ENCODE measurements at places on chromosomes 1 and 21.

DNA sequence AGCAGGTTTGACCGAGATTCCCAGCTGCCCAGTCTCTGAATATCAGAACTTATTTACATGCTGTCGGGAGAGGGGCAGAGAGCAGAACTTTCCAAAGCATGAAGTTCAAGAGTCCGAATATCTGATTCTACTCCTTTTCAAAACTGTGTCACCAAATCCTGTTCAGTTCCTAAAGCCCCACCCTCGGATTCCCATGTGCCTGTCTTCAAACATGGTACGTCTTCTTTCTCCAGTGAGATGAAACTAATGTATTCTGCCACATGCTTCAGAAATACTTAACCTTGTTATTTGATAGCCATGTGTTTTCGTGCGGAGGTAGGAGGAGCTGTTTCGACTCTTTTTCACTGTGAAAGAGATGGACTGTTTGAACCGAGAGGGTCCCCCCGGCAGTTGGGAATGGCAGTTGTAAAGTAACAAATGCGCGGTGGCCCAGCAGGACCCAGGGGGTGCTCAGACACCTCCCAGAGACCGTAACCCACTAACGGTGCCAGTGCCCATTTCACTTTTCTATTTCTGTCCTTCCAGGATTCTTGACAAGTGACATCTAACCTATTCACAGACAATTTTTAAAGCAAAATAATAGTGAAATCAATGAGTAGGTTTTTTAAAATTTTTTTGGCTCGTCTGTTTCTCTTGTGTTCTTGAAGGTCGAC lies 67.2 kb downstream of the ZBTB18 start:
- peaks cover 10% of the 10 kb centered on the region for H3K27me3 ChIP-seq
- no peaks in the 10 kb centered on the region for H3K36me3 ChIP-seq
- H3K4me1 ChIP-seq = no peaks in the 10 kb centered on the region
- H3K27ac ChIP-seq = no peak overlapping the region

- H3K27ac ChIP-seq = no peak overlapping the region
- DNase-seq = no peak
- H3K4me1 ChIP-seq = no peaks in the 10 kb centered on the region
These were observed 119.5 kb downstream of the NTMT2 start for GRCh38 chr1:170265234-170265633.

- no peak overlapping the region for H3K4me3 ChIP-seq
- peaks cover 59% of the 10 kb centered on the region for H3K27me3 ChIP-seq
- H3K4me1 ChIP-seq = peaks cover 45% of the 10 kb centered on the region
- DNase-seq = no peak
- H3K27ac ChIP-seq = no peak overlapping the region
These were observed 29.2 kb downstream of the MAN1C1 start for GRCh38 chr1:25645637-25646400.

DNA sequence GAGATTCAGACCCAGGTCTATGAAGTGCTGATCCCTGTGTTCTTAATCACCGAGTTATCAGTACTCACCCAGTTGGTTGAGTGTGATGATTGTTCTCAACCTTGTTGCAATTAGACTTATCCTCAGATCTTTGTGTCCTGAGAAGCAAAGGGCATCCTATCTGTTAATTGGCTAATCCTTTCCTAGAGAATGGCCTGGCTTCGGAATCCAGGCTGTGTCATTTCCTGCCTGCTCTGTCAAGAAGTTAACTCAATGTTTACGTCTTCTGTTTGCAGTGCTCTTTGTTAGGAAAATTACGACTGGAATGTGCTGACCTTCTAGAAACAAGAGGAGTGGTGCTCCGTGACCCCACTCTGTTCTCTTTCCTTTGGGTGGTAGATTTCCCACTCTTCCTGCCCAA lies 14.7 kb downstream of the GAS5 start:
- no peak overlapping the region for H3K27ac ChIP-seq
- H3K27me3 ChIP-seq = no peaks in the 10 kb centered on the region
- H3K4me3 ChIP-seq = no peak overlapping the region
- DNase-seq = no peak

DNA sequence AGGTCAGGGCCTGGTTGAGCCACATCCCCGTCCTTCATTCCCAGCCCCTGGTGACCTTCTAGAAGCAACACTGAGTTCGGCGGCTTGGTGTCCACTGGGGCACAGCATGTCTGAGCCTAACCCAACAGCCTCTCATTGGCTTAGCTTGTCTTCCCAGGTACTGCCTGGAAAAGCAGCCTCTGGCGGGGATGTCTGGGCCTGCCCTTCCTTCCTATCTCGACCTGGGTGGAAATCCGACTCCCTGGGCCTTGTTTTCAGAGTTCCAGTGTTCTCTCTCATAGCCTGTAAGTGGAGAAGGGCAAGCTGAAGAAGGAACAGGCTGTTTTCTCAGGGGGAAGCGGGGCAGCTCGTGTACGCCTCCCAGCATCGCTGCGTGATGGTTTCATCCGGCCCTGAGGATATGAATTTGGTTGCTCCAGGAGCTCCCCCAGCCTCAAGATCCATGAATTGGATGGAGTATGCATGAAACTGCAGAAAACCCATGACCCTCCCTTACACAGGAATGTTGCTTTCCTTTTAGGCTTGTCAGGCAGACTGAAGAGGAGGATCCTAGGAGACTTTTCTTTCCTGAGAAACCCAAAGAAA lies 116.5 kb upstream of the IRF2BP2 start:
- H3K27me3 ChIP-seq = no peaks in the 10 kb centered on the region
- peaks cover 24% of the 10 kb centered on the region for H3K36me3 ChIP-seq
- peak overlapping the region; percentile 89 for H3K27ac ChIP-seq
- peak overlapping the region; percentile 76 for H3K4me3 ChIP-seq
- DNase-seq = no peak

DNA sequence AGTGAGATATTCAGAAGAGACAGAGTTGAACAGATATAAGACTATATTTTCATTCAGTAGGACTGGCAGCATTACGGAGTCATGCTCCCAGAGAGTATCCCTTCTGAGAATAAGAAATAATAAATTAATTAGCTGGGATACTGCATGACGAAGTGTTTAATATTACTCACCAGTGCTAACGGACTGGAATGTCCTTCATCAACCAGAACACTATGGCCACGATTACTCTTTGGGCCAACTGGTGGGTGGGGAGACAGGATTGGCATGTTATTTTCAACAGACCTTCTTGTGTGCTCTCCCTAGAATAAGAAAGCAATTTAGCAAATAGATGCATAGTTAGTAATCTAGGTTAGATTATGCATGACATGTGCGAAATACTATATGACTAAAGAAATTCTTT lies 32.4 kb downstream of the ERICH3 start:
- H3K27ac ChIP-seq = no peak overlapping the region
- H3K36me3 ChIP-seq = no peaks in the 10 kb centered on the region
- peaks cover 3% of the 10 kb centered on the region for H3K27me3 ChIP-seq
- H3K4me1 ChIP-seq = no peaks in the 10 kb centered on the region
- no peak for DNase-seq

DNA sequence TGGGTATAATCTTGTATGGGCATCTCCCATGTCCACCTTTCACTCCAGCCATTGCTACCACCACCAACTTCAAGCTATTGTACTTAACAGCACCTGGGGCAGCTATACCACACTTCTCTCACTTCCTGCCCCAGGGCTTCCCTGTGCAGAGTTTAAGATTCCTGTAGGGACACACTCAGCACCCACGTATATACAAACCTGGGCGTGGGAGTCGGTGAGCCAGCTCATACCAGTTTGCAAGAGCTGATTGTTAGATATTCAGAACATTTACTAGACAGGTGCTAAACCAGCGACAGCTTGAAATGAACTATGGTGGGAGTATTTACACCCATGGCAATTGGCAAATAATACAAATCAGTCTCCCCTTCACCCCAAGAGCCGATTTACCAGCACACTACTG lies 114.8 kb upstream of the CSF3R start:
- H3K27me3 ChIP-seq = peaks cover 8% of the 10 kb centered on the region
- no peak for DNase-seq
- H3K4me3 ChIP-seq = no peak overlapping the region
- H3K4me1 ChIP-seq = no peaks in the 10 kb centered on the region
- H3K27ac ChIP-seq = no peak overlapping the region

DNA sequence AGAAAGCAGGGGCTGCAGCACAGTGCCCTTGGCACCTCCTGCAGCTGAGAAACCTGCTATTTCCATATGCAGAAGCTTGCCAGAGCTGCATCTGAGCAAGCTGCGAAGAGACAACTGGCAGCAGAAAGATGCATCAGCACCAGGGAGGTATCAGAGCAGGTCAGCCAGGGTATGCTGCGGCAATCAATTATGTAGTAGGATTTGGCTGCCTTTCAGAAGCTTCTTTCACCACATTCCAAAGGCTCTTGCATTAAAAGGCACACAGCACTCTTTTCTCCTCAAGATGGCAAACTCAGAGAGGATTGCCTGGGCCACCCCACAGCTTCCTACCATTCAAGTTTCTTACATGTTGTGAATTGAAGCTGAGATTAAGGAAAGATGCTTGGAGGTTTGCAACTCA lies 47.6 kb upstream of the RAP1A start:
- H3K27ac ChIP-seq = no peak overlapping the region
- peaks cover 9% of the 10 kb centered on the region for H3K4me1 ChIP-seq
- DNase-seq = no peak
- H3K4me3 ChIP-seq = no peak overlapping the region
- no peaks in the 10 kb centered on the region for H3K27me3 ChIP-seq

DNA sequence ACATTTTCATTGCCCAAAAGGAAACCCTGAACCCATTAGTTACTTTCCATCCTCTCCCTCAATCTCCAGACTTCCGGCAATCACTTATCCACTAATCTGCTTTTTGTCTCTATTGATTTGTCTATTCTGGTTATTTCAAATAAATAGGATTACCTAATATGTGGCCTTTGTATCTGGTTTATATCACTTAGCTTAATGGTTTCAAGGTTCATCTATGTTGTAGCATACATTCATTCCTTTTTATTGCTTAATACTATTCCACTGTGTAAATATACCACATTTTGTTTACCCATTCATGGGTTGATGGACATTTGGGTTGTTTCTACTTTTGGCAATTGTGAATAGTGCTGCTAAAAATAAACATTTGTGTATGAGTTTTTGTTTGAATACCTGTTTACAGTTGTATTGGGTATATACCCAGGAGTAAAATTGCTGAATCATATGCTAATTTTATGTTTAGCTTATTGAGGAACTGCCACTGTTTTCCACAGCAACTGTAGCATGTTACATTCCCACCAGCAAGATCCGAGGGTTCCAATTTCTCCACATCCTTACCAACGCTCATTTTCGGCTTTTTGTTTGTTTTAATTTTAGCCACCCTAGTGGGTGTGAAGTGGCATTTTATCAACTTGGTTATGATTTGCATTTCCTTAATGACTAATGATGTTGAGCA lies 2.5 kb upstream of the SLC25A44 start:
- H3K4me1 ChIP-seq = peaks cover 38% of the 10 kb centered on the region
- H3K4me3 ChIP-seq = no peak overlapping the region
- no peaks in the 10 kb centered on the region for H3K27me3 ChIP-seq
- H3K27ac ChIP-seq = no peak overlapping the region
- peaks cover 18% of the 10 kb centered on the region for H3K36me3 ChIP-seq

DNA sequence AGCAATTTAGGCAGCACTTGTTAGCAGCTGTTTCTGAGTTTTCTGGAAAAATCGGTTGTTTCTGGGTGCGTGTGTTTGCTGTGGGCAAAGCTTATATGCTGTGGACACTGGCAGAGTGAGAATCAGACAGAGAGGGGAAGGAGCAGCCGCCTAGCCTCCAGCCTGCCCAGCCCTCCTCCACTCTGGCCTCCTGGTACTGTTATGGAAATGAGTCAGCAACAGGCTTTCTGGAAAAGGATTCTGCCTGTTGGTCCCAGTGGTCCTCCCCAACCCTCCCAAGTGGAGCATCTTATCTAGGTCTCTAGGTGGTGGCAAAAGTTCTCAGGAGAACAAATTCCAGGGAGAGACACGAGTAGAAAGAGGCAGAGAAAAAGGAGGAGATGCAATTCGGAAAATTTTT lies 42.2 kb upstream of the GOLT1A start:
- H3K27ac ChIP-seq = no peak overlapping the region
- H3K36me3 ChIP-seq = no peaks in the 10 kb centered on the region
- H3K4me1 ChIP-seq = no peaks in the 10 kb centered on the region
- DNase-seq = no peak

DNA sequence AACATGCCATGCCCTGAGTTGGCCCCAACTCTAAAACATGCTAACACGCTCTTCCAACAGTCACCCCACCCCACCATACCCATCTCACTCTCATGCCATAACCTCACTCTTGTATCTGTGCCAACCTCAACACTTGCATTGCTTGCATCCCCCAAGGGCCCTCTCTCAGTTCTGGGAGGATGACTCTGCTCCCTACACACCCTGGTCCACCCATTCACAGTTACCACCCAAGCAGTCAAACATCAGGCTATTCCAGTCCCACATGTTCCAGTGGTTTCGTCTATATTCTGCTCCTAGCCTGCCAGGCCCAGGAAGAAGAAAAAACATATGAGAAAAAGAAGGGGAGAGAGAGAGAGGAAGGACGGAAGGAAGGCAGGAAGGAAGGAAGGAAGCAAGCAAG lies 31.0 kb downstream of the GBP6 start:
- H3K36me3 ChIP-seq = peaks cover 2% of the 10 kb centered on the region
- no peak overlapping the region for H3K27ac ChIP-seq
- peaks cover 1% of the 10 kb centered on the region for H3K27me3 ChIP-seq
- no peaks in the 10 kb centered on the region for H3K4me1 ChIP-seq

- H3K27ac ChIP-seq = no peak overlapping the region
- H3K4me1 ChIP-seq = peaks cover 5% of the 10 kb centered on the region
- no peak for DNase-seq
- H3K36me3 ChIP-seq = peaks cover 27% of the 10 kb centered on the region
These were observed 27.7 kb downstream of the DESI2 start for GRCh38 chr1:244680667-244681066.

GRCh38 chr1:166026555-166026954 lies 140.2 kb downstream of the FAM78B start:
- H3K4me1 ChIP-seq = no peaks in the 10 kb centered on the region
- H3K4me3 ChIP-seq = no peak overlapping the region

GRCh38 chr1:107964336-107965109 lies 457 bp downstream of the VAV3 start:
- no peaks in the 10 kb centered on the region for H3K36me3 ChIP-seq
- H3K4me3 ChIP-seq = peak overlapping the region; percentile 86
- H3K27ac ChIP-seq = peak overlapping the region; percentile 74
- peaks cover 33% of the 10 kb centered on the region for H3K4me1 ChIP-seq
- DNase-seq = peak; percentile 18
- peaks cover 30% of the 10 kb centered on the region for H3K27me3 ChIP-seq

GRCh38 chr1:101382135-101382534 lies 145.3 kb downstream of the S1PR1 start:
- DNase-seq = no peak
- no peak overlapping the region for H3K27ac ChIP-seq
- peaks cover 21% of the 10 kb centered on the region for H3K4me1 ChIP-seq
- H3K36me3 ChIP-seq = peaks cover 2% of the 10 kb centered on the region
